ENCODE measurements at places on chromosomes 6 and 20.
A peak's percentile ranks its signal among the peaks of the same experiment; 100 is the strongest.

DNA sequence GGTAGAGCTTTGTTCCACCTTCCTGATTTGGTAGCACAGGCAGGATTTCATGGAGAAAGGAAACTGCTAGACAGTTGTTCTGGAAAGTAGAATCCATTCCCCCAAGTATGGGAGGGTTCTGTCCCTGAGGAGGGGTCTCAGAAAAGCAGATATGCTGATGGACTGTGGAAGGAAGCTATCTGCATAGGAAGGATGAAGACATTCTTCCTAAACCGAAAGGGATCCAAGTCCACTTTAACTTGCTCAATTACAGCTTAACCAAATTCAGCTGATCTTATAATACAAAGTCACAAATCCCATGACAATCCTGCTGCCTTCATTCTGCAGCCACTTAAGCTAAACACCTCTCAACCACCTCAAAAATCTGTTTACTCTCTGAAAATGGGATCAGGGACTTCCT is 2.6 kb downstream of the MAN1A1 start:
- no peak for DNase-seq

DNA sequence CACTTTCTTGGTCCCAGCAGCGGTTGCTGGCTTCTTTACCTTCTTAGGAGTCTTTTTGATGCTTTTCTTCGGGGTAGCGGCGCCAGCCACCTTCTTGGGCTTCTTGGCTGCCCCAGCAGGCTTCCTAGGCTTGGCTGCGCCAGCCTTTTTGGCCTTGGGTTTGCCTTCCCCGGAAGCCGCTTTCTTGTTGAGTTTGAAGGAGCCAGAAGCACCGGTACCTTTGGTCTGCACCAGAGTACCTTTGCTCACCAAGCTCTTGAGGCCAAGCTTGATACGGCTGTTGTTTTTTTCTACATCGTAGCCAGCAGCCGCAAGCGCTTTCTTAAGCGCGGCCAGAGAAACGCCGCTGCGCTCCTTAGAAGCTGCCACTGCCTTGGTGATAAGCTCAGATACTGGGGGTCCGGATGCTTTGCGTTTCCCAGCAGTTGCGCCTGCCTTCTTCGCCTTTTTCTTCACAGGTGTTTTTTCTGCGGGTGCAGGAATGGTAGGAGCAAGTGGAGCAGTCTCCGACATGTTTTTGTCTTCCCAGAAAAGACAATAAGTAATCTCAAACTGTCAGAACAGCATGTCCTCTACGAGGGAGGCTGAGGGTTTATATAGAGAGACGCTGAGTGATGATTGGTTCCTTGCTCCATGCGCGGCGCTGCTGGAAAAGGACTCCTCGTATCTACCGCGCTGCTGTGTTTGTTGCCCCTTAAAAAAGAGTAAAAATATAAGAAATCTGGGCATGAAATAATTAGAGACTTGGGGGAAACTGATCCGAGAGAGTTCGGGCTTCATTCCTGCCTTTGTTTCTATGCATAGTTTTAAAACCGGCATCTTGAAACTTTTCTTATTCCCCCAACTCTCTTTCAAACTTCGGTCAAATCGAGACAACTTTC is 130.3 kb upstream of the BTN3A2 start:
- DNase-seq = no peak

DNA sequence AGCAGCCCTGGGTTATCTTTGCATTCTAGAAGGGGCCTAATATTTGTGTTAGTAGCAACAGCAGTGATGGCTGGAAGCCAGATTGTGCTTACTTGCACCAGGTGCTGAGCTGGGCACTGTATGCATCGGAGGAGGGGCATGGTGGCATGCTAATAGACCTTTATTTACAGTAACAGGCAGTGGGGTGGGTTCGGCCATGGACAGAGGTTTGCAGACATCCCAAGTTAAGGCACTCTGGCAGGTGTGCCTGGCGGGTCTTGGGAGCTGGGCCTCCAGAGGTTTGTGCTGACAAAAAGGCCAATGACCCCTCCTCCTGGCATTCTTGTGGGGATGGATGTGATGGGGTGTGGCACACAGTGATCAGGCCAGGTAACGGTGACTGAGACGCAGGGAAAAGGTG is 39.0 kb upstream of the CD93 start:
- no peak for DNase-seq

DNA sequence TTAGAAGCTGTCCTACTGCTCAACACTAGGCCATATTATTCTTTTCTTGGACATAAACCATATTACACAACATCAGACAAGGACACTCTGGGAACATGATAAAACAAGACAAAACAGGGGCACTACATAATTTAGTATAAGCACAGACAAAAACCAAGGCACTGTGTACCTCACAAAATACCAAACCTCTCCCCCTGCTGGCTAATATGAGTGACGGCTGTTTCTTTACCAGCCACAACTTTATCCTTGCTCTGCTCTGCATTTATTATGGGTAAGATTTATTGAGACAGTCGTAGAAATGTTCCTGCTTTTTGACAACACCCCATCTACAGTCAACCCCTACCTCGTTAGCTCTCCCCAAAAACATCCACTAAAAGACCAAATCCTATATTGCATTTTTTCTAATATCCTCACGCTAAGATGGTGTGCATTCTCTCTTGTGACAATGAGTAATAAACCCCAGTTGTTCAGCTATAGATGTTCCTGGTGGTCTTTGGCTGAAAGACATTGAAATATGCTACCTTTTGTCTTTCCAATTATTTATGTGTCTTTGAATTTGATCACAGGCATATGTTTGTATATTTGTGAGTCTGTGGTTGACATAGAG is 23.8 kb upstream of the POLR1H start:
- DNase-seq = no peak

- DNase-seq = no peak
Observed at GRCh38 chr20:43507150-43508080, at the start of gene L3MBTL1. Gene L3MBTL1, plus strand, starts transcription at chr20:43507697. Its CDS starts 5,807 bp downstream, at chr20:43513504.

GRCh38 chr6:131258010-131258652 is 122.9 kb downstream of the AKAP7 start:
- DNase-seq = no peak

DNA sequence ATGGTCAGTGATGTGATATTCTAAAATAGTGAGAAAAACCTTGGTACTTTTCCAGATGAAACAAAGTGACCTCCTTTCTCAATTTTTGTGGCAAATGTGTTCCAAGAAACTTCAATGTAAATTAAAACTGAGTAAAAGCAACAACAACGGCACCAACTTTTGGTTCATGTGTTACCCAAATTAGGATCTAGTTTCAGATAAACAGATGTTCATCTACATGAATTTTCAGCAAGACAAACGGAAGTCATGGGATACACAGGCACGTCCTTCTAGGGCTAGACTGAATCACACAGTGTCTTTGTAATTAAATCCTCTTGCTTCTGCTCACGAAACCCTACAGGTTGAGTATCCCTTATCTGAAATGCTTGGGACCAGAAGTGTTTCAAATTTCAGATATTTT is 915.2 kb downstream of the TFAP2A start:
- no peak for DNase-seq

- no peak for DNase-seq
Observed at GRCh38 chr6:92122746-92123145, 1296.6 kb downstream of the EPHA7 start.

DNA sequence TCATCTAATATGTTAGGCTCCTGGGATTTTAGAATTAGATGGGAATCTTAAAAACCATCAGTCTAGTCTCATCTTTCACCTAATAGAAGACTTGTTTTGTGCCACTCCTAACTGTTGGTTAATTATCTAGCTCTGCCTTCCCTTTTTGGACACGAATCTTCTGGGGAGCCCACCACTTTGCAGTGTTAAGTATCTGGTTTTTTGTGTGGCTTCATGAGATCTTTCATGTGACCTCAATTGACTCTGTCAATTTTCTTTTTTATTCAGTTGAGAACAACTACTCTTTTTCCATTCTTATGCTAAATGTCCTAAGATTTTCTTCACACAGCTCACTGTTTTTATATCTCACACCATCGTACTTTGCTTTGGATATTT is 16.9 kb downstream of the TBPL1 start:
- no peak for DNase-seq

- DNase-seq = no peak
Observed at GRCh38 chr6:155143029-155143577, 120.7 kb upstream of the CLDN20 start.

GRCh38 chr6:93639126-93639525 is 219.8 kb upstream of the EPHA7 start:
- DNase-seq = no peak

GRCh38 chr6:163152701-163153100 is 261.8 kb upstream of the QKI start:
- no peak for DNase-seq

- no peak for DNase-seq
Observed at GRCh38 chr20:58652606-58653294, 1.7 kb downstream of the STX16 start.

- DNase-seq = no peak
Observed at GRCh38 chr6:19803331-19804204, 33.6 kb upstream of the ID4 start.

- no peak for DNase-seq
Observed at GRCh38 chr6:163339466-163339865, 75.1 kb upstream of the QKI start.

GRCh38 chr20:48904566-48905296 is 16.8 kb upstream of the ARFGEF2 start:
- DNase-seq = no peak

GRCh38 chr6:46491628-46492547 is 639 bp upstream of the RCAN2 start:
- DNase-seq = no peak

- no peak for DNase-seq
Observed at GRCh38 chr6:44251576-44252524, 4.9 kb downstream of the HSP90AB1 start.

DNA sequence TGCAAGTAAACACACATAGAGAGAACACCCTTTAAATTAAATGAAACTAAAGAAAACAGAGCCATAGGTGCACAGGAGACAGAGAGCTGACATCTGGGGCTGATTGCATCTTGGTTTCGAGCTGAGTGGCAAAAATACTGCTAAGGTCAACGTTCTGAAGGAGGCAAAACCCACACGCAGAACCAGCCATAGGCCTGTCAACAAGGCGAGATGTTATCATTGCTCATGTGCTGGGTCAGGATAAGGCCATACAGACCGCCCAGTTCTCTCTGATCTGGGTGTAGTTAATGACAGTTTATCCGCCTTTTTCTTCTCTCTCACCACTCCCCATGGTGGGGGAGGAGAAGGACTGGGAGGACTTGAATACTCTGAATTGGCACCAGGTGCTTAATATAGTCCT is 4.5 kb upstream of the FAM110A start:
- DNase-seq = no peak

- DNase-seq = no peak
Observed at GRCh38 chr6:170006900-170007467, 255.6 kb downstream of the ERMARD start.

- no peak for DNase-seq
Observed at GRCh38 chr6:13392462-13392861, 64.1 kb upstream of the TBC1D7 start.

- DNase-seq = no peak
Observed at GRCh38 chr6:146881228-146882181, 282.7 kb downstream of the ADGB start.

- DNase-seq = no peak
Observed at GRCh38 chr6:121510568-121511177, 75.2 kb downstream of the GJA1 start.

DNA sequence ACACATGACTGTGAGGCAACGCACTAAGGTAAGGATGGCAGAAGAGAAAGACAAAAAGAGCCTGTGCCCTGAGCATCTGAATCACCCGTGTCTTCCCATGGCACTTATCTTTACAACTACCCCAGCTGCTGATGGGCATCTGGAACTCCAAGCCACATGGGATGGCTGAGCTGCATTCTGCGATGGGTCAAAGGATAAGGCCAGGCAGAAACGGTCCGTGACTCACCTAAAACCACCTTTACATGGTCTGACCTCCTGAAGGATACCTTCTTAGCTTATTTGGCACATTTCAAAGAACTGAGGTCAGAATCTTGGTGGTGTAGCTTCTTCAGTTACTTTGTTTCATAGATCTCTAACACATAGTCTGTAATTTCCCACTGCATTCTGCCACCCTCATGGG is 99.7 kb downstream of the DNAH8 start:
- no peak for DNase-seq

DNA sequence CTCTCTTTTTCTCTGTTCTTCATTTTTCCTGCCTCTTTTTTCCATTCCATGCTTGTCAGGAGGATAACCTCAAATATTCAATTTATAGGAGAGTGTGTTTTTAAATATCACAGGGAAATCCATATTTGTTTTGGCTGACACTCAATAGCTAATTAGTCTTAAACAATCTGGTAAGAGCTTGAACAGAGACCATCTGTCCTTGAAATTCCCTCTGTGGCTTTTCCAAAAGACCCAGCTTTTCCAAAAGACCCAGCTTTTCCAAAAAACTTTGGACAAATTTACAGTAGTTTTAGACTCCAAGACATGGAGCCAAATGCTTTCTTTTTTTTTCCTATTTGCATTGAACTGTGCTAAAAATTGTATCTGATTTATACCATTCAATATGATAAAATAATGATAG is 127.4 kb upstream of the FAM83B start:
- DNase-seq = no peak

- peak; percentile 68 for DNase-seq
Observed at GRCh38 chr6:41846666-41847237, 48.4 kb downstream of the USP49 start.

DNA sequence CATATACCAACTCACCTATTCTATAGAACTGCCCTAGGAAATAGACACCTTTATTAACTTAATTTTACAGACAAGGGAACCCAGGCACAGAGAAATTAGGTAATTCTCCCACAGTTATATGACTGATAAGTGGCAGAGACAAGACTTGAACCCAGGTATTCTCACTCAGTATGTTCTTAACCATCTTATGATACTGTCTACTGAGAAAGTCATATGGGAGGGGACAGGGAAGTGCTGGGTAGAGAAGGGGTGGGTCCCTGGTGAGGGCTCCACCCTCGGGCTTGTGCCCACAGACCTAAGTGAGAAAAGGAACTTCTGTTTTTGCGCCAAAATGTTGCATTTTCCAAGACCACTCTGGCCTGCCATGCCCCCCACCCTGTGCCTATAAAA is 123.5 kb downstream of the RNF144B start:
- no peak for DNase-seq

- peak; percentile 94 for DNase-seq
Observed at GRCh38 chr20:44728801-44729443, 13.8 kb downstream of the CCN5 start.

DNA sequence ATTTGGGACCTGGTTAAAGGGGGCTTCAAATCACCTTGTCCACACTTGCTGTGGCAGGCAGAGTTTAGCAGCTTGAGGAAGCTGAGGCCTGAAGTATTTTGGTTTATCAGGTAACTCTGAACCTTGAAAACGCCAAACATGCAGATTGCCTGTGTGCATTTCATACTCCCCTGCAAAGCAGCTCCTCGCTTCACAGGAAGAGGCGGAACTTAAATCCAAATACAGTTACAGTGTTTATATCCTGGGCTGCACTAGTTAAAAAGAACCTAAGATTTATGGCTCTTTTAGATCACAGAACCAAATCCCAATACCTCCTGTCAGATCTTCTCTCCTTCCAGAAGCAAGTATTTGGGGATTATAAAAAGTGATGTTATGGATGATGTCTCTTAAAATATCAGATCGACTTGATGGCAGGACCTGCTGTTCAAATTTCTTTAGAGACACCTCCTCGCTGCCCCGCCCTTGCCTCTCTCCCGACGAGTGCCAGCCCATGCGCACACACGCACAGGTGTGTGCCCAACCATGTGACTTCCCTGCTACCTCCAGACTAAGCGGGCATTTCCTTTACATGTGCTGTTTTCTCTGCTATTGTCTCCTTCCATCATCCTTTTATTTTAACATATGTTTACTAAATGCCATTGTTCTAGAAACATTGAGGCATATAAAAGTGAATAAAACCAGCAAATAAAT is 224.6 kb upstream of the FOXQ1 start:
- DNase-seq = no peak

All from ascending aorta (tissue), 2 donors.